ENCODE measurements at places on chromosomes 5 and 9.
A peak's percentile ranks its signal among the peaks of the same experiment; 100 is the strongest.

GRCh38 chr5:61737301-61737963, 405.4 kb downstream of the ZSWIM6 start:
- DNase-seq = no peak

- DNase-seq = no peak
Observed at GRCh38 chr9:25025686-25026085, 480.0 kb upstream of the IZUMO3 start.

DNA sequence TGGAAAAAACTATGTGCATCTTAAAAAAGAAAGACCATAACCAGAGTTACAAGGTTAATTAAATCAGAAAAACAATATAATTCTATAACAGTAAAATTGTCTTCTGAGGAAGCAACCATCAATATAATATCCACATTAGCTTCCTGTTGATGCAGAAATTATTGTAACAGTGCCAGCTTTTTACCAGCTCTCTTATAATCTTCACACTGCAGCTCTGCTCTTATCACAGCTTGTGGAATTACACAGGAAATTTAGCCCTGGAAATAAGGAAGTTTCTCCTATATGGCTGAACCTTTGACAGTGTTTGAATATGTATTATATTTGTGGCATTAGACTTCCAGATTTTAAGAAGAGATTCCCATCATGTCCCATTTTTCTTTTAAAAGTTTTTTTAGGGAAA, 49.1 kb upstream of the TEK start:
- DNase-seq = no peak

GRCh38 chr5:149152317-149152746, 11.0 kb downstream of the ABLIM3 start:
- DNase-seq = peak; percentile 66

- DNase-seq = no peak
Observed at GRCh38 chr5:44356231-44356630, 33.0 kb downstream of the FGF10 start.

DNA sequence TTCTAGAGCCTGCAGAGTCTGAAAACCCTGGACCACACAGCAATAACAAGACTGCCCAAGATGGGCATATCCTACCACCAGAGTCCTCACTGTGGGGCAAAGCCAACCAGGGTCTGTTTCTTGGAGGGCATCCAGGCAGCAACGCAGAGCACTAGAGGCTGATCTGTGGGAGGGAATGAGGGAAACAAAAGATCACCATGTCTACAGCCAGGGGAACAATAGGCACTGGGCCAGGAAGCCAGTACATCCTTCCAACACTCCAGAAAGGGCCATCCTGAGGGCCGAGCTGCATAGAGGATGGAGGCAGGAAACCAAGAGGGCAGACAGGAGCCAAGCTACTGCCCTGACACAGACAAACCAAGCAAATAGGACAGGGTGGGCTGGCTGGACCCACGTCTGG, 416.1 kb upstream of the IRX4 start:
- DNase-seq = no peak

DNA sequence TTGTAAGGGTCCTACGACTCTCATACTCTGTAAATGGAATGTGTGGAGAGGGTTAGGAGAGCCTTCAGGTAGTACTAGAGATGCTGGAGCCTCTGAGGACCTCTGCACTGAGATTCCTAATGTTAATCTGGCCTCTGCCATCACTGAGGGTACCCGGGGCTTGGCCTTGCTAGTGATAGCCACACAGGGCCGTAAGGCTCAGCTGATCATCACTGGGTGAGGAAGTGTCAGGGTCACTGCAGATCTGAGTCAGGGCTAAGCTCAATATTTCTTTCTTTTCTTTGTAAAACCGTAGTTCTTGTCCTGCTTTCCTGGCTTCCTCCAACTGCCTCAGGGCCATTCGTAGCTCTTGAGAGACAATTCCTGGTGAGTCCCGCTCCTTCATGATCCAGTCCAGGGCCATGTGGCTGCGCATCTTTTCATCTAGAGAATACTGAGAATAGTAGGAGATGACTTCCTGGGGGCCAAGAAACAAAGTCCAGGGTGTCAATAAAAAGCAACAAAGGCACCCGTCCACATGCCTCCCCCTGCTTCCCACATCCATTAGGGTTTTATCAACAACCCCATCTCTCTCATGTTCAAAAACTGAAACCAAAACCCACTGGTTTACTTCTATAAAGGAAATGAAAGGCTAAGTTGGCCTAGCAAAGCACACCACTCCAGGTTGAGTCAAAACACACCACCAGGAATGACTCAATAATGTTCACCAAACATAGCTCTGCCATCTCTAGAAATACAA, 47.7 kb downstream of the LIX1 start:
- DNase-seq = no peak

DNA sequence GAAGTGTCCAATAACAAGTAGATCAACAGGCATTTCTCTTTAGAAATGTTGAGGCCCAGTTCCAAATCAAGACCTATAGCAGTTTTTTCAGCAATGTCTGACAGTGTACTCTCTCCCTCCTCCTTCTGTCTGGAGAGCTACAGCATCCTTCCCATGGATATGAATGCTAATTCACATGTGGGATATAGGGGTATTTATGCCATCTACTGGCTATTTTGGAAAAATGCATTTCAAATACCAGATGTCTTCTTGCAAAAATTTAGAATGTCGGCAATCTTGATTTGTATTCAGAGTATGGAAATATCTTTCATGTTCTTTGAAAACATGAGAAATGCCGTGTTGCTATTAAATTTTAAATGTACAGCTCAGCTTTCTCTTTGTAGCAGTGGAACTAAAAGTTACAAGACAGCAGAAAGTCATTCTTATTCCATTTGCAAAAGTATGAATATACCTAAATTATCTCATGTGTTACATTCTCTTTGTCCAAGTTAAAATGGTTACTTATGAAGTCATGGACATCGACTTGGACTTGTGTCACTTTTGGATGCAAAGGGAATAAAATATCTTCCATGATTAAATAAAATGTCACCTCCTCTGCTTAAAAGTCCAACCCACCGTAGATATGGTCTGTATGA, 647.8 kb downstream of the TAF11L14 start:
- peak; percentile 55 for DNase-seq

GRCh38 chr9:90816690-90817089, 15.1 kb downstream of the SYK start:
- DNase-seq = no peak

DNA sequence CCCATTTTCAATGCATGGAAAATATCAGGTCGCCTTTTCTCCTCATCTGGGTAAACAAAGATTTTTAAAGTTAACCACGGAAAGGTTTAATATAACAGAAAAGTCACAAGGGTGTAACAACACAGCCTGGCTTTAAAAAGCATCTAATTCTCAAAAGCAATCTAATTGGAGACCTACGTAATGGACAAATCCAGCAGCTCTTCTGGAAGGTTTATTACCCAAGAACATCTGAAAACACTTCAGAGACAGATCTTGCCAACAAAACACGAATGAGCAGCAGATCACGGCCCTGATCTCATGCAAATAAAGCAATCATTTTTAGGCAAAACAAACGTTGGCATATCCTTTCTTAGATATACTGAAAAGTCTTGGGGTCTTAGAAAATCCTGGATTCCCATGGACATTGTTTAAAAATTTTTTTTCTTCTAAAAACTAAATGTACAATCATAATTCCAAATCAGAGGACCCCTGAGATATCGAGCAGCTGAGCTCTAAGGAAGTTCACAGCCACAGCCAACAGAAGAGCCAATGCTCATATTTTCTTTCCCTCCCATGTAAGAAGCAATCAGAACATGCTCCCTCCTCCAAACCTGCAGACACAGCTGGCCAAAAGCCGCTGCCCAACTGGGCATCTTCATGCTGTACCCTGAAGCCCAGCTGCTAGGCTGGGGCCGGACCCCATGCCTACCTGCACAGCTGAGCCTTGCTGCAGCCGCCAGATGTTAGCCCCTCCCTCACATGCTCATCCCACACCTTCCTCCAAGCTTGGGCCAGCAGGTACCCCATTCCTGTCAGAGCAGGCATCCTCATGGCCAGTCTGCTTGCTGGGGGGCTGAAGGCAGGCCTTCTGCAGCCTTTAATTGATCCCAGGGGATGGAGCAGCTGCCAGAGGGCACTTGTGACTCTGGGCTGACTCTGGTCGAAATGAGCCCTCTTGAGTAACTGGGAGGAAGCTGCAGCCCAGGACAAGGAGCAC, 11.2 kb downstream of the ANKS6 start:
- DNase-seq = no peak

DNA sequence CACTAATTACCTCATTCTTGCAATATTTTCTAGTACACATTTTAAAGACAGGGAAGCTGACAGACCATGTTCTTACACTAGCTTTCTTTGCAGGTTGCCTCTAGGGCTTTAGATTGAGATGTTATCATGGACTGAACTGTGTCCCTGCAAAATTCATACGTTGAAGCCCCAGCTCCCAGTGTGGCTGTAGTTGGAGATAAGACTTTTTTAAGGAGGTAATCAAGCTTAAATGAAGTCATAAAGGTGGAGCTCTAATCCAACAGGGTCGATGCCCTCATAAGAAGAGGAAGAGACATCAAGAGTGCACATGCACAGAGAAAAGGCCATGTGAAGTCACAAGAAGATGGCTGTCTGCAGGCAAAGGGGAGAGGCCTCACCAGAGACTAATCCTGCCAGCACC, 471.2 kb upstream of the ACTBL2 start:
- no peak for DNase-seq

DNA sequence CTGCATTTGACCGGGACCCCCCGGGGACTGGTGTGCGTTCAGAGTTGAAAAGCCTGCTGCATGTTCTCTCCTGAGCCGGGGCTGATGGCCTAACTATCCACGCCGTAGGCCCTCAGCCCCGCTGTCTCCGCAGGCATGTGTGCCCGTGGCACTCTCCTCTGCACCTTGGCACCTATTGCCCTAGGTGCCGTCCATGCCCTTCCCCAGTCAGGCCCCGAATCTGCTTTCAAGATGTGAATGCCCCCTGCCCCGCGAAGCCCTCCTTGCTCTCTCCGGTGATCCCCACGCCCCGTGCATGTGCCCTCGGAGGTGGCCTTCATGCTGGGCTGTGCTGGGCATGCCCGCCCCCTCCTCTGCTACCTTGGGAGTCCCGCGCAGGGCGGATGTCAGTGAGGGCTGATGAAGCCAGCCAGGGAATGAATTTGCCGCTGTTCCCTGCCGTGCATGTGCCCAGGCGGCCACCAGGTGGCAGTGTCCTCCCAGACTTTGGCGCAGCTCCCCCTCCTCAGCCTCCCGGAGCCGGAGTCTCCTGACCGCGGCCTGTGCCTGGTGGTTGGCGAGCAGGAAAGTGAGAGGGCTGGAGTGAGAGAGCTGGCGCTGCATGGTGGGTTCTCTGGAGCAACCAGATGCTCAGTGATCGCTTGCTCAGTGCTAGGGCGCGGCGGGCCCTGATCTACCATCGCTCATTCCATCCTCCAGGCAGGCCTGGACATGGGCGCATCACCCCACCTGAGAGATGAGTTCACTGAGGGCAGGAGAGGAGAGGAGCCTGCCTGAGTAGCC, 112.9 kb upstream of the LMX1B start:
- DNase-seq = peak; percentile 69

DNA sequence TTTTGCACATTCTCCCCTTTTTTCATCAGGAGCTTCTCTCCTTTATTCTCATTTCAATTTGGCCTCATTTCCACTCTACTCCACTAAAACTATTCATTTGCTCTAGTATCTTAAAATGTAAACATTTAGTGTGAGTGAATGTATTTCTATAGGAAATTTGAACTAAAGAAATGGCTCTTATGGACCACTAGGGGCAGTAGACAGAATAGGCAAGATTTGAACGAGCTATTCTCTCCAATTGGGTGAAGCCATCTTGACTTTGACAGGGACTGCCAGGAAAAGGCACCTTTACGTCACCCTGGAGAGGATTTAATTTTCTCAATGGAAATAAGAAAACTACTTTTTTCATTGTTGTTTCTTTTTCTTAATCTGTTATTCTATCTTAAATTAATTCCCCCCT, 666.3 kb downstream of the DNAH5 start:
- no peak for DNase-seq

- no peak for DNase-seq
Observed at GRCh38 chr5:6494939-6495338, 46.3 kb downstream of the UBE2QL1 start.

DNA sequence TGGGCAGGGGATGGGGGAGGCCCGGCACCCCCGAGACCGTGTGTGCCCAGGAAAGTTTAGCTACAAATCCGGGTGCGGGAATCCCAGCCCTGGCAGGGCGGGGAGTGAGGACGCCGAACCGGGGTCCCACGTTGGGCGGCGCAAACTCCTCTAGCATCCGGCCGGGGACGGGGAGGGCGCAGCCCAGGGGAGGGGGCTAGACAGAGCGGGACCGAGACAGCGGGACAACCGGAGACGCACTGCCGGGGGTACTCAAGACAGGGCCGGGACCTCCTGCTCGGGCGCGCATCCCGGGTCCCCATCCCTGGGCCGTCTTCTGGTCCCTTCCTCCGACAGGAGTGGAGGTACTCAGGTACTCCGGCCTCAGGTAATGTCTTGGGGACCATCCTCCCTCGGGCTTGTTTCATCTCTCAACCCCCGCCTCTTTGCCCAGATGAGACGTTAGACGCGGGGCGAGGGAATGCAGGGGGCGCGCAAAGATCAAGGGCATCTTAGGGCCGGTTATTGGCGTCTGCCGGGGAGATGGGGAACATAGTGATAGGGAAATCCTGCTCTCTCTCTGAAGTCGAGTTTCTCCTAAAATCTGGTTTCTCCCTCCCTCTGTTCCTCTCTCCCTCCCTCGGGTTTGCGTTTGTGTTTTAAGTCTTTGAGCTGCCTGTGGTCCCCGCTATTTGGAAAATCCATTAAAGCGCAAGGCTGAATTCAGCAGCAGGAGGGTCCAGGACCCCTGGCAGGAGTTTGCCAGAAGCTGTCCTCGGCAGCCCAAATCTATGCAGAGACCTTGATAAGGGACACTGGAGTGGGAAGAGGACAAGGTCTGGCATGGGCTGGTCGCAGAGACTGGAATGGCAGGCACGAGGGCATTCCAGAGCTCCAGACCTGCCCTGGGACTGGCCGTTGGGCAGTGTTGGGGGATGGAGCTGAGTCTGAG, 815 bp downstream of the PDZD2 start:
- no peak for DNase-seq

GRCh38 chr9:114516913-114517312, 11.6 kb upstream of the WHRN start:
- DNase-seq = peak; percentile 67

DNA sequence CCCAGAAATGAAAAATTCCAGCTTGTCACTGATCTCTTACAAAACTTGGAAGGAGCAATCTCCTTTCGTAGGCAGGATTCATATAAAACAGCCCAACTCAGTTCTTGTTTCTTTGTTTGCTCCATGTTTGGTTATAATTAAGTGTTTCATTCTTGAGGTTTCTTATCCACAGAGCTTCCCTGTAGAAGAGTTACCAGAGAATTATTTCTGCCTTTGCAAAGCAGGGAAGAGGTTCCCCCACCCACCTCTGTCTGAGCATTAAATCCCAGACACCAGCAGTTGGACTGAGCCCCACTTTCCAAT, 34.1 kb upstream of the RAI14 start:
- peak; percentile 76 for DNase-seq

DNA sequence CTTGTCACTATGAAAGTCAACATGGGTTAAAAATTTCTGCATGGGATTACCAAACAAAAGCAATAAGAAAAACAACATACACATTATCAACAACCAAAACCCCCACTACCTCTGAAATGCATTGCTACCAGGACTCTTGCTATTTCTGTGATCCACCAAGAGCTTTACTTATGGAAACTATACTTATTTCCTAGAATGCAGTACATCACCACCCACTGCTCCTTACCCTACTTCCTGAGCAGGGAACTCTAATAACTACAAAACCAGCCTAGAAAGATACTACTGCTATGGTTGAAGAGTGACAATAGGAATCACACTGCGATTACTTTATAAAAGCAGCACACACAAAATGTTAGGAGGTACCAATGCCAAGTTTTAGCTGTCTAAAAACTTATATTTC, 22.2 kb downstream of the LURAP1L start:
- no peak for DNase-seq

Data from fibroblast of skin of right quadriceps (primary cell).